ENCODE measurements at places on chromosomes 6 and 20.

DNA sequence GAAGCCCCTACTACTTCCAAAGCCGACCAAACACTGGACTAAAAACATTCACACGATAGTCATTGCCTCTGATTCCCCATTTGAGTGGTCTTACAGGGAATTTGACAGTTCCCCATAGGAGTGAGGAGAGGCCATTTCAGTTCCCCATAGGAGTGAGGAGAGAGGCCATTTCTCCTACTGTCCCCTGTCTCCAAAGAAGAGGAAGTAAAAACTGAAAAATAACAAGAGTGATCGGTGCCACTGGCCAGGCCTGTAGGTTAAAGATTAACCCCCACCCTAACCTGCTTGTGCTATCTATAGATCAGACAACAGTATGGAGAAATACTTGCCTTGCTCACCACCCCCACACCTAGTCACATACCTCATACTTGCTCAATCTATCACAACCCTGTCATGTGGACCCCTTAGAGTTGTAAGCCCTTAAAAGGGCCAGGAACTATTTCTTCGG is 204.0 kb upstream of the MOCS1 start:
- DNase-seq = no peak

DNA sequence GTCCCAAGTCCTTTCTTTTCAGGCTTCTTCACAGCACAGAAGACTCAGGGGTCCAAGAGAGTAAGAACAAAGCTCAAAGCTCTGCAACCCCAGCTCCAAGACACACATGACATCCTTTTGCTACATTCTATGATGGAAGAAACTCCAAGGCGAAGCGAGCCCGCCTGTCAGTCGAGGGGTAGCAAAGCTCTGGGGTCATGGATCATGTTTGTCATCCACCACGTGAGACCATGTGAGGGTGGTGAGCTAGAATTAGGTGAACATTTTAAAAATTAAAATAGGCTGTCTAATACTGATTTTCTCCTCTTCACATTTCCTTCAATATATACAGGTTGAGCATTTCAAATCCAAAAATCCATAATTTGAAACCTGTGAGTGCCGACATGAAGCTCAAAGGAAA is 189.6 kb downstream of the TTLL2 start:
- DNase-seq = no peak

DNA sequence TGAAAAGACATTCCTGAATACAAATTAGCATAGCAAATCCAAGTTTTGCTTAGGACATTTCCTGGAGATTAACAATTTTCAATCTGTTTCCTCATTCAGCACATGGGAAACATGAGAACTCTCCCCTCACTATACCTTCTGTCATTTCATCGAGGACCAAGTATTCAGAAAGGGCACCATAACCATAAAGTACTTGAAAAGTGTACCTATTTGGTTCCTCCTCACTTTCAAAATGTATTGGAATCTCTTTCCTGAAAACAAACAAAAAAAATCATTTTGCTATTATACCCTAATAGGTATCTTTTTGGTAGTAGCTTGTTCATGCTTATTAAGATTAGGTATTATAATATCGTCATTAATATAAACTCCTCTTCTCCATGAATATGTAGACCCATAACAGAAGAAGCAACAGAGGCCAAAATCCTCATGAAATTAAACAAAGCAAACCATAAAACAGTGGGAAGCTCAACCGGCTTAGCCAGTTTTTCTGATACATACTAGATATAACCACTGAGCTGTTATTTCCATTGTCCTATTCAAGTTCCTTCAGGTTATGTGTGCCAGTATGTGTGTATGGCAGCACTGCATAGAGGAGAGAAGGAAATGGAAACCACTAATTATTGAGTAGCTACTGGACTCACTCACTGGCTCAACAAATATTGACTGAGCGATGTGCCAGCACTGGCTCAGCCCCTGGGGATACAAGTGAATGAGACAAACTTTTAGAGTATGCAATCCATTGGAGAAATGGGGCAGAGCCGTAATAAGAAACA is 274.0 kb downstream of the MAFB start:
- DNase-seq = no peak

DNA sequence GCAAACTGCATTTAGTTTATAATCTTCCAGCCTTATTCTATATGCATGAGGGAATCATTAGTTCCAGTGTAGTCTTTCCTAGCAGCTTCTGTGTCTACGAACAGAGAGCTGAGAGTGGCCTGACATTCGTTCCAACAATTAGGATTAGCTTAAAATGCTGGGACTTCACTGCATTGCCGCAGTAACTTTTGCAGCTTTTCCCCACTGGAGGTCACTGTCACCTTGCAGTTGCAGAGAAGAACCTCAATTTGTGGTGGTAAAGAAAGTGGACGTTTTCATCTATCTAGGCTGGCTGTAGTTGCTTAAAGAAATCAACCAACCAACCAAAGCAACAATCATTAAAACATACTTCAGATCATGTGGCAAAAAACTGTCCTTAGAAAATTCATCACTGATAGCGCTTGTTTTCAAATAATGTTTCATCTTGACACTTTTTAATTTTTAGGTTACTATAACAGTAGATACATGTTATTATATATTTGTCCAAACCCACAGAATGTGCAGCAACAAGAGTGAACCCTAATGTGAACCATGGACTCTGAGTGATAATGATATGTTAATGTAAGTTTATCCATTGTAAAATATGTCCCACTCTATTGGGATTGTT is 12.2 kb downstream of the MYLK4 start:
- DNase-seq = no peak

DNA sequence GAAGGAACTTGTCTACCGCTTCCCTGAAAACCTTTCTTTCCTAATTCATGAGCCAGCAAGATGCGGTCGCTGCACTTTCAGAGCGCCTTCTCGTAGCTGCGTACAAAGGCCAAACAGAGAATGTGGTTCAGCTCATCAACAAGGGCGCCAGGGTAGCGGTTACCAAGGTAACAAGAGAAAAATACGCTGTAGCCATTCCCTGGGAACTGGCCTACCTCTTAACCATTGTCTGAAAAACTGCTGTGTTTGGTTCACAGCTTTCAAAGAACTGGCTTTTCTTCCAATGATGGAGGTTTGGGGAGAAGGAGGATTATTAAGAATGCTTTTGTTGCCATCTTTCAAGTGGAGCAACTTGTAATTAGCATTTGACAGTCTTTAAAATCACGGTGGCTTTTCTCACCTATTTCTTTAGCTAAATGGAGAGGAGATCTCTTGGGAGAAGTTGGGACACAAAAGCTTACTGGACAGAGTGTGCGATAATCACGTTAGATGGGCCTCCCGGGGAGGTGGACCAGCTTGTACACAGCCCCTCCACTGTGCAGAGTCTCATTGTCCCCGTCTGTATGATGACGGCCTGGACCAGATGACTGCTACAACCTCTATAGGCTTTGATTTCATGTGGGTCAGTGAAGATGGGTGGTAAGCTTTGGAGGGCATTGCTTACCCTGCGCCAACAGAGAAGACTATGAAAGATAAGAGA is 71.5 kb downstream of the LYRM2 start:
- DNase-seq = no peak

GRCh38 chr6:31187780-31188194 is 17.3 kb upstream of the POU5F1 start:
- no peak for DNase-seq

DNA sequence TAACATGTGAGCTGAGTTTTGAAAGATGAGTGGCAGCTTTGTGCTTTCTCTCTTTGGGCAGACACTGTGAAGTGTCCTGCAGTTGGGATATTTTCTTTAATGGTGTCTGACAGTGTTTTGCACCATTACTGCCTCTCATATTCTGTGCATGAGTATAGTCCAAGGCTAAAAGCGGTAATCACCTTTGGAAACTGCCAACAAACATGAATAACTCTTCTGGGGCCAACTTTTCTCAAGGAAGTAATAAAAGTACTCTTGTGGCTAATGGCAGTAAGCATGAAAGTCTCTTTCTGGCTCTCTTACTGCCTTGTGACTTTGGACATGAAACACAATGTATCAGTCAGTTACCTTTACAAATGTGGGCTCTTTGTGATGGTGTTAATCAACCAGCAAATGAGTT is 91.7 kb upstream of the SOX4 start:
- DNase-seq = no peak

- DNase-seq = peak; percentile 23
Observed at GRCh38 chr6:111718990-111719389, 113.3 kb upstream of the TRAF3IP2 start.

DNA sequence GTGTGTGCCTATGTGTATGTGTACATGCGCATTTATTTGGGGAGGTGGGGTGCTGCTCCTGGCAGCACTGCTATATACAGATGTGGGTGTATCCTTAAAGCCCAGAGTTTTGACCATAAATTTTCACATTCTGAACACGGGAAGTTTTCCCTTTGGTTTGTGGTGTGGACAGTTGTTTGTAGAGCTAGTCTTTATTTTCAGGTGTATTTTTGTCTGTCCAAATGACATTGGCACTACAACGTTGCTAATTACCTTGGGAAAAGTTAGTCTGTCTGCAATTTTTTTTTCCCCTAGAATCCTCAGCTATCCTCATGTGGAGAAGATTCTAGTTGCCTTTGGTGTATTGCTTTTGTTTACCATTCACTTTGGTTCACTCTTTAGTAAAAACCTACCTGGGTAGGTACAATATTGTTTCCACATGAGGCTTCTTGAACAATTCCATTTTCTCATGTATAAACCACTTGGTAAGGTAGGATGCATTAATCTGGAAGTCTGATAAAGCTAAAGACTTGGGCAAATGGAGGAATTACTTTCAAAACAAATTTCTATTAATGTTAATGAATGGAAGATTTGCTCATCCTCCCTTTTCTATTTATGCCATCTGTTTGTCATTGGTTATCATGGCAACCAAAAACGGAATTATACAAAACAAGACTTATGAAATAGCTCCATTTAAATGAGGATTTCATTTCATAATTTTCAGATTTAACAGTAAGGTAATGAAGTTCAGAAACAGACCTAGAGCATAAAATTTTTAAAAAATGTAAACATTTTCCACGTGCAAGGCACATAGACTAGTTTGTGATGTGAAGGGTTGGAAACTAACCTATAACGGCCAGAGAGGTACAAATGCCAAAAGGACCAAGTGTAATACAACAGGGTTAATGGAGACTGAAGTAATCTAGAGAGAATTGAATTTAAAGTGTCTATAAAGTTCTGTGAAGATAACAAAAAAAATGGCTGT is 3.9 kb downstream of the CCN2 start:
- peak; percentile 86 for DNase-seq

DNA sequence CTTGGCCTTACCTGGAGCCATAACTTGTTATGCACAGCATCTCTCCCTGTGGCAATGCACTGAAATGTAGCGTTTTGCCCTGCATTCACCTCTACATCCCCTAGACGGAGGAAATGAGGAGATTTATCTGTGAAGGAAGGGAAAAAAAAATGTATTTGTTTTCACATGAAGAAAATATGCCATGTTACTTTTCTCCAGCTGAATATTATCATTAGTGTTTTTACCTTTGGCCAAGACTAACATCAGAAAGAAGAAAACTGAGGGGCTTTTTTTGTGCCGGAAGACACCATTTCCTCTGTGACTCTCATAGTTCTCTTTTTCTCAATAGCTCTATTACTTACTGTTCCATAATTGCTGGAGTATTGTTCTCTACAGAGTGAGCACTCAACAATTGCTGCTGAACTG is 280.4 kb downstream of the PTPRK start:
- no peak for DNase-seq

DNA sequence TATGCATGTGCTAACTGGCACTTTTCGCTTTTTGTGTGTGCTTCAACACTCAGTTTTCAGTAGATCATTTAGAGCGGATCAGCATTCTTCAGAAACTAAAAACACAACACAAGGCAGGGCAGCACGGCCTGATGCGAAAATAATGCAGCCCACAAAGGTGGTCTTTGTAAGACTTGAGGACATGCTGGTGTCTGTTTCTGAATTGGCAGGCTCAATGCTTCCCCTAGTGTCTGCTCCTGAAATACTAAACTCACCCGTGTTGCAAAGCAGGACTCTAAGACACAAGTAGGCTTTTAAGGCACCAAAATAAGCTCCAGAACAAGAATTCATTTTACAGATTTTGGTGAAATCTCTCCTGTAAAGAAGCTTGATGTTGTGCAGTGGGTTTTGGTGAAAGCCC is 676.5 kb downstream of the TENT5A start:
- no peak for DNase-seq

- DNase-seq = peak; percentile 16
Observed at GRCh38 chr6:133548423-133549159, 307.4 kb downstream of the EYA4 start.

DNA sequence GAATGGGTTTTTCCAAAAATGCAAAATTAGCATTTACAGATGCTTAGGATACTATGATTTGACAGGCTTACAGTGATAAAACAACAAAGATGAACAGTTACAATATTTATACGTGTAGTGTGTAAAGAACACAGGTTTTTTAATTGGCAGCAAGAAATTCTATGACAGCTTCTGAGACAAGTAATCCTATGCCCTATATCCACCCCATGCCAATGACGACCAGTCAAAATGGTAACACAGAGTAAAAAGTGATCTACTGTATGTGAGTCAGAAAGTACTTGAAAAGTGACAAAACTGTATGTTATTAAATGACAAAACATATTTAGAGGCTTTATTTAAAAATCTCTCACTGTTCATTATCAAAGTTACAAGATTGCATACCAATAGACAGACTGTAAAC is 99.5 kb downstream of the PRDM1 start:
- DNase-seq = no peak

DNA sequence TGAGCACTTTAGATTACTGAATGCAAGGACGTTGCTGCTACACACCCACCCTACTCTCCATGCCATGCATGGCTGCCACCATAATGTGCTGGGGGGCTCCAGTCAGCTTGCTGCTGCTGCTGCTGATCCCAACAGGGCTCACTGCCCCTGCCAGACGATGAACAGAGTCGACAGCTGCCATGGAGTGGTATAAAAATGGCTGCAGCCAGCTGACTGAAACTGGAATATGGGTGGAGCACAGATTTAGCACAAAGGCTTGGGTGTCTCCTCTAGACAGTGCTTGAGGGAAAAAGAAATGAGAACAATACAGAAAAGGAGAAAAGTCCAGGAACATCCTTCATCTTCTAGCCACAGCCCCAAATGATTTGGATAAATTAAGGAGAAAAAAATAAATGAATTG is 150.7 kb downstream of the PDSS2 start:
- no peak for DNase-seq

- no peak for DNase-seq
Observed at GRCh38 chr6:42367353-42368011, 84.2 kb downstream of the TRERF1 start.

DNA sequence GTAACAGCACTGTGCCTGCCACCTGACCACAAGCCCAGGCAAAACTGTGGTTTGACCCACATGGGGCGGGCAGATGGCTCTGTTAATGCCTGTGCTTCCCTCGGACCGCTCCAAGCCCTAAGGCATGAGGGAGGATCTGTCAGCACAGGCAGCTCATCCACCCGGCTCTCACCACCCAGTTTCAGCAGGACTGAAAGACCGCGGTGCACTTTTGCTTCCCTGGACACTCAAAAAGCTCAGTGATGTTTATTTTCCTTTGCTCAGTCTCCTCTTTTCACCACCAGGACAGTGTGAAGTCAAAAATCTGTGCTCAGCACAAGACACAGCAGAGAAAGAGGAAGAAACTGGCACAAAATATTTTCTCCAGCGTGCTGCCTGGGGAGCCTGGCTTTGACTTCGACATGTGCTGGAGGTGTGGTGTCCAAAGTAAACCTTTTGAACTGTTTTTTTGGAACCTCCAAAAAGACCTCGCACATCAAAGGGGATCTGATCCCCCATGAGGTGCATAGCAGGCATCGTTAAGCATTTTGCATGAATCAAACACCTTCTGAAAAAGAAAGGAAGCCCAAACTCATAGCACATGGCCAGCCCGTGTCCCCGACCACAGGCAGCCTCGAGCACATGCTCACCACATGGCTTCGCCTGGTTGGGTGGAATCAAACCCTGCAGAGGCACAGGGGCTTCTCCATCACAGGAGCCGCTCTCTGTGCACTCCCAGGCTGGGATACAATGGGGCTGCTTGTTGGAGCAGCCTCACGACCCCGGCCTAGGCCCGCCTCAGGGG is 441.7 kb upstream of the JARID2 start:
- no peak for DNase-seq
